Activated T-helper 1 cell treated with Interleukin-2 at 50 U/mL for 16 hours (primary cell): ENCODE measurements at places on chromosomes 7 and 10.

- no peak for DNase-seq
These were observed 69.0 kb downstream of the ZNF783 start for GRCh38 chr7:149330914-149331567.

GRCh38 chr10:119377451-119377957 is 165.0 kb downstream of the RGS10 start:
- no peak for DNase-seq

DNA sequence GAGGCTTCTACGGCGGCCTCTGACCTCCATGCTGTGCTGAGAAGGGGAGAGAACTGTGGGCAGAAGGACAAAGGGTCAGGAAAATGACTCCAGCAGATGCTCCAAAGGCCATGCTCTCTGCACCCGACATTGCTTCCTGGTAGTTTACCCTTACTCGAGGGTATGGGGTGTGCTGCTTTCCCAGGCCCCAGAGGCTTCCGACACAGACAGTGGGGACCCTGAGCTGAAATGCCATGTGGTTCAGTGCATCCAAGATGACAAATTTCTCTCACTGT is 130.9 kb downstream of the PTPN20 start:
- DNase-seq = no peak

DNA sequence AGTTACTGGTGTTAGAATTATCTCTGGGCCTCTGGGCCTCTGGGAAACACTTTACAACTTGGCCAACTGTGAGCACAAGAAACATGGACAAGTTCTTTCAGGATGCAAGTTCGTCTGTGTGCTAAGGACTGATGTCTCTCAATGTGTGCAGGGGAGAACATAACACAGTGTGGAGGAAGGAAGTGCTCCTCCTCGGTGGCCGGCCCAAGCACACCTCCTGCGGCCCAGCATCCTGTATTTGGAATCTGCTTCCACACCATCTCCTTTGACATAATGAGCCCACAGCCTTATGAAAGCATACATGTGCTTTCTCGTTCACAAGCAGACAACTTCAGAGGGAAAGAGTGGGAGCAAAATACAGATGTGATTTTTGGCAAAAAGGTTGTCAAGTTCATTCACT is 59.0 kb downstream of the MTPN start:
- DNase-seq = no peak

DNA sequence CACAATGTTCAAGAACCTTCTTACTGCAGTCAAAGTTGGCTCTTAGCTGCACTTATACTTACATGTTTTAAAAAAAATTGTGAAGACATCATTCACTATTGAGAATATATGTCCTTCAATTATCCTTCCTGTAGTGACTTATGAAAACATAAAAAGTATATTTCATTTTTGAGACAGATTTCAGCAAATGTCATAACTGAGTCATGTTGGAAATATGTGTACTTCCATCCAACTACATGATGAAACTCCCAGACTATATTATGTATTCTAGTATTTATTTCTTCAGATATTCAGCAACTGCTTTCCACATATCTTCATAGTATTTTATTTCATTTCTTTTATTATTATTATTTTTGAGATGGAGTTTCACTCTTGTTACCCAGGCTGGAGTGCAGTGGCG is 160.2 kb downstream of the ARHGAP12 start:
- DNase-seq = no peak

DNA sequence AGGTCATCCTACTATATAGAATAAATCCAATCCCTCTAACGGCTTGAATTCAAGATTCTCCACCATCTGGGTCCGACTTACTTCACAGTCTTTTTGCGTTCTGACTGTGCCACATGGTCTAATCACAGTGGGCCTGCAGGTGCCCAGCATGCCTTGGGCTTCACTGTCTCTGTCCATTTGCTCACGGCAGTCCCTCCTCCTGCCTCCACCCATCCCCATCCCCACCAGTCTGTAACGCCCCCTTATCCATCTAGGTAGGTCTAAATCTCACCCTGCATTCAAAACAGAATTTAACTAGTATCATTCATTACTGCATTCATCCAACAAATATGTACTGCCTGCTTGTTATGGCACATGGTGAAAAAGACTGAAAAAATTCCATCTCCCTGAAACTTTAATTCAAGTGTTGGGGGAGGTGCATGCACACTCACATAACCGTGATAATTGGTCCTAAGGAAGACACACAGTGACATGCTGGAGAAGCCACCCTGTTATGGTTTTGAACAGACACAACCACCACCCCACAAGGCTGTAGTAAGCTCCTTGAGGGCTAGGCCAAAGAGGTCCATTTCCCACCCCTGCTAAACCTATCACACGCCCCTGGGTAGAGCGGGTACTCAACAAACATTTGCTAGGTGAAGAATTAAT is 24.2 kb downstream of the SORBS1 start:
- no peak for DNase-seq

DNA sequence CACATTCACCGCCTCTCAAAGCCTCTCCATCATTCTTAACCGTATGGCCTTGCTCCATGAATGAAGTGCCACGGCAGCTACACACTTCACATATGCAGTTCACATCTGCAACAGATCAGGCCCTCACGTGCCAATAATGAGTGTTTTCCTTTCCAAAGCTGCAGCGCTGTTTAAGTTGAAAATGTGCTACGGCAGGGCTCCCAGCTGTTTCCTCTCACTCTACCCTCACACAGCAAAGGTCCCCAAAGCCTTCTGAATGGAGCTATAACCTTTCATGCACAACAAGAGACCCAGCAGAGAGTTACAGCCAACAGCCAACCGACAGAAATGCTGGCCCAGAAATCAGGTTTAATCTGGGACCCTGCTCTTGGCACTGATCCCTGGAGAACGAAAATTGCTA is 236.1 kb downstream of the ELMO1 start:
- no peak for DNase-seq

DNA sequence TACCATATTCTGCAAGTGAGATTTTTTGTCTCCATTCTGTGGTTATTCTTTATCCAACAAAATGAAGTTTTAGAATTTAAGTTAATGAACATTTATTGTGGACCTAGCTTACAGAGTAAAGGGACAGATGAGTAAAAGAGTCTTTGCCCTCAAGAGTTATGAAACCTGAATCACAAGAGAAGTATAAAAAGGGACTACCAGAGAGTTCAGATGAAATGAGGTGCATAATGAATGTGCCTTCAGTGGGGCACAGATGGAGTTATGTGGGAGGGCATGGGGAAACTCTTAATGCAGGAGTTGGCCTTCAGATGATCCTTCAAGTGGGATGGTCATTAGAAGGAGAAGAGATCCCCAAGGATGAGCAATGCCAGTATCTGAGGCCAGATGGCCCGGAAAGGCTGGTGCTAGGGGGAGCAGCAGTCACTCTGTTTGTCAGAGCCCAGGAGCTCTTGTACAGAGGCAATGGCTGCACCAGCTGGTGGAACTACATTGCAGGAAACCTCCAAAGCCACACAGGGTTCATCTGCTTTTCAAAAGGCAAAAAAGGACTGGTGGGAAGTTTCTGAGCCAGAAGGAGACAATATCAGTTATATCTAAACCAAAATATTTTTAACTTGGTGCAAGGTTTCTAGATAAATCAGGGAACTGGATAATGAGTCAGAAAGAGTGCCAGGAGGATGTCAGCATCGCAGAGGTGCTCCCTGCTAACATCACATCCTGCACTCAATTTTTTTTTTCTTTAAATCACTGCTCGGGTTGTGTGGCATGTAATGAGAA is 162.0 kb downstream of the KLF6 start:
- no peak for DNase-seq

DNA sequence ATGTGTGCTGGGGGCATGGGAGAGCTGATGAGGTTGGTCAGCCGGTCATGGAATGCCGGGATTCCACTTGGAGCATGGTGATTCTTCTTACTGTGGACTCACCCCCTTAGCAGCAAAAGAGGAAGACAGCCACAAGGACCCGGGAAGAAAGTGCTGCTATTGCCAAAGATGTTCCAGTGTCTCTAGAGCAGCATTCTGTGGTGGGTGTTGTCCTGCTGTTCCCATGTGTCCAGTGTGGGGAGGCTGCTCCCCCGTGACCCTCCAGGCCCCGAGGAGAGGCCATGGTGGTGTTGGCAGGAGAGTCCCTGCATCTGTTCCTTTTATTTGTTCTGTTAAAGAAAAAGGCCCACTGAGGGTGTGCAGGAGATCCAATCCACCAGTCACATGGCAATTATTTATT is 499.4 kb downstream of the RPS24 start:
- DNase-seq = no peak

DNA sequence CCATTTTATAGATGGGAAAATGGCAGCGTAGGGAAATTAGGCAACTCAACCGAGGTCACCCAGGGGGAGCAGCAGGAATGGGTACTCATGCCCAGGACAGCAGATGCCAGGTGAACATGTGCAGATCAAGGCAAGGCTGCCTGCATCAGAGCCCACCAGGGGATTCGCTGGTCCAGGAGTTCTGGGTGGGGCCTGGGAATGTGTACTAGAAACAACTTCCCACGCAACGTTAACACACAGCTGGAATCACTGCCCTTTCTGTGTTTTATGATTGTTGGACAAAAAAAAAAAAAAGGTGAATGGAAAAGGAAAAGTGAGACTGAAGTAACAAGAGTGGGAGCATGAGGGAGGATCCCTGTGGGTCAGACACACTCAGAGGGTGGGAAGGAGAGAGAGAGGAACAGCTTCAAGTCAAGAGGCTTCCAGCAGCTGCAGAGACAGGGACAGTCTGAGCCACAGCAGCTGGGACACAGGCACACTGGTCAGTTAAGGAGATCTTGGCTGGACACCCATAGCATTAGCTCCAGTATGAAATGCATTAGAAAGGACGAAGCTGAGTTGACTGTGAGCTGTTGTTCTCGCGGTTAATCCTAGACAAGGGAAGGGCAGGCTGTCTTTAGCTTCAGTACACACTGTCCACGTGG is 187.9 kb upstream of the INHBA start:
- no peak for DNase-seq

- DNase-seq = no peak
These were observed 1.5 kb upstream of the C10orf95 start for GRCh38 chr10:102452672-102453340.

DNA sequence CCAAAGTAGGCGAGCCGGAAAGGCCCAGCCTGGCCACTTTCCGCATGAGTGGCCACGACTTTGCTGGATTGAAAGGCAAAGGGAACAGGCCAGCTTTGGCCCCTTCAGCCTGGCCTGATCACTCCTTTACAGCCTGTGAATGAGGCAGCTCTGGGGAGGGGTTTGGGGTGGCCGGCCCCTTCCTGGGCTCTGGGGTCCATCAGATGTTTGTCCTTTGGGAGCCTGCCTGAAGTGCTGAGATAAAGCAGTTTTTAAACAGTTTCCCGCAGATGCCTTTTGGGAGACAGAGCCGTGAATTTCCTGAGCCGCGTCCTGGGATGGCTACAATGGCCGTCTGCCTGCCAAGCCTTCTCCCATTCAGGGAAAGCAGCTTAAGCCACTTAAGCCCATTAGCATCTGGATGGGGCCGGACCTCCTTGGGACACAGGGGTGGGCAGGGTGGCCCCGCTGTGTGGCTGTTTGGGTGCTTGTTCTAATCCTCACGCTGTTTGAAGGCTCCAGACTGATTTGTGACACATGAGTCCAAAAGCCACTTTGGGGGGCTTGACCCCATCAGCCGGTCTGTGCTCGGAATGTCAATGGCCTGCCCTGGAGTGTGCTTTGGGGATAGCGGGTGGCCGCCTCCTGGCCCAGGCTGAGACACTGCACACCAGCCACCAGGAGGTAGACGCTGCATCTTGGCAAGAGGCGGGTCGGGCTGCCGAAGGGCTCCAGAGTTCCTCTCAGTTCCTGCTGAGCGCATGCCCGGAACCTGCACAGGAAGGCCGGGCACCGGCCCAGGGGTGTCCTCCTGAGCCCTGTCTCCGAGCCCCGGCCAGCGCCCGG is 38.9 kb downstream of the NKX6-2 start:
- DNase-seq = no peak

DNA sequence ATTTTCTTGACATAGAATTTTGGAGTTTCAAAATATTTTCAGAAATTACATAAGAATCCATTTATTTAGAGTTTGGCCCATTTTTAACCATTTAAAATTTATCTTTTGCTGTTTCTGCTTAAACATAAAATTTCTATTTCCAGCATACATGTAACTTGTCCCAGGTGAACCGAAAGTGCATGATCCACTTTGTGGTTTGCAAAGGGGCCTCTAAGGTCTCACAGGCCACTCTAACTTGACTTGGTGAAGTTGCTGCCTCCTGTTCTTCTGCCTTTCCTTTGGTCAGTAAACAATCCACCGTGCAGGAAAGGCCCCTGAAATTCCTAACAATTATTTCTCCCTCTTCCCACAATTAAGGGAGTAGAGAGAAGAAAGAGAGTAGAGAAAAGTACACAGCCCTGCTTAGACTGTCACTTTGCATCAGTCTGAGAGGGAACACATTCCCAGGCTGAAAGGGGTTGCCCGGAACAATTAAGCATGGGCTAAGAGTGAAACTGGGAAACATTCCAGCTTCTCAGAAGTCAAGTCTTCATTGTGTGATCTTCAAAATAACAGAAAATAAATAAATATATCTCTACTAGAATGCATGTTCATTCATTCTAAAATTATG is 79.5 kb upstream of the SEMA3A start:
- DNase-seq = no peak

DNA sequence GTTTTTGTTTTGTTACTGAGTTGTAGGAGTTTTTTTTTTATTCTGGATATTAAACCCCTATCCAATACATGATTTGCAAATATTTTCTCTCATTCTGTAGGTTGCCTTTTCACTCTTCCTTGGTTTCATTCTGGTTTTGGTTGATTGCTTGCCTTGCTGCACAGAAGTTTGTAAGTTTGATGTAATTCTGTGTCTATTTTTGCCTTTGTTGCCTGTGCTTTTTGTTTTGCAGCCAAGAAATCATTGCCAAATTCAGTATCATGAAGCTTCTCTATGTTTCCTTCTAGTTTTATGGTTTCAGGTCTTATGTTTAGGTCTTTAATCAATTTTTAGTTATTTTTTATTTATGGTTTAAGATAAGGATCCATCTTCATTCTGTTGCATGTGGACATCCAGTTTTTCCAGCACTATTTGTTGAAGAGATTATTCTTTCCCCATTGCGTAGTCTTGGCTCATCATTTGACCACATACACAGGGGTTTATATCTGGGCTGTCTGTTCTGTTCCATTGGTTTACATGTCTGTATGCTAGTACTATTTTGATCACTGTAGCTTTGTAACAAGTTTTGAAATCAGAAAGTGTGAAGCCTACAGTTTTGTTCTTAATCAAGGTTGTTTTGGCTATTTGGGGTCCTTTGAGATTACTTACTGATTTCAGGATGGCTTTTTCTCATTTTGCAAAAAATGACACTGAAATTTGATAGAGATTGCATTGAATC is 26.4 kb downstream of the BMPR1A start:
- no peak for DNase-seq

DNA sequence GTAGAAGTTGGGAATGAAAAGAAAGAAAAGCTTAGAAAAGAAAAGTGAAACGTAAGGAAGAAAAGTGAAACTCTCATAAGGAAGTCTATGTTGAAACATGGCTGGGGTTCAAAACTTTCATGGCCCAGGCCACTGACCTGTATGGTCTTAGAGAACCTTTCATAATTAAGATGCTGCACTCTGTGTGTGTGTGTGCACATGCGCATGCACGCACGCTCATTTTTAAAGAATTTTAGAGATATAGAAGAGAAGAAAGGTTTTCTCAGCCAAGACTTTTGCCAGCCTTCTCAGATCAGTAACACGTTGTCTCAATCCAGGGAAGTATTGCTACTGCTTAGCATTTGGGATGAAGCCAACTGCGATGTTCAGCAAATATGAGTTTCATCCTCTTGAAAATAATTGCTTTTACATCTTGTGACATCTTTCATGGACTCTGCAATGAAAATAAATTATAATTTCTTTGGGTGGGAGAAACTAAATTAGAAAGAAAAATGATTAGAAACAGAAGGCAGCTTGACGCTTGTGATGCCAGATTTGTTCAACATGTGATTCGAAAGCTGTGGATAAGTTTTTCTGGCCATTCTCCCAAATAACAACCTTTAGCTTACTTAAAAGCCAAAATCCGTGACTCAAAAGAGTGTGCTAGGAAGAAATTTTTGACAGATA is 16.2 kb upstream of the SLC26A4 start:
- no peak for DNase-seq
